ENCODE measurements at places on chromosomes 12 and 14.

DNA sequence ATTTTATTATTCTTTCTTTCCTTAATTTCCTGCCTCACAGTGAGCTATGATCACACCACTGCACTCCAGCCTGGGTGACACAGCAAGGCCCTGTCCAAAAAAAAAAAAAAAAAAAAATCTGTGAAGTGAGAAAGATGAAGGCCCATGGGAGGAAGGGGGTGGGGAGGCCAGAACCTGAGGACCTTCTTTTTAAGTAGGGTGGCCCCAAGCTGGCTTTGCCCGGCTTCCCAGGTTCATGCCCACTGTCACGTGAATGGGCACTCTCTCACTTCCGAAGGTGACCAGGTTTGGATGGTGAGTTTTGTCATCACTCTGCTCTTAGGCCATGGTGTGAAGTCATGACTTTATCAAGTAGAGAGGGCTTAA is 82.3 kb downstream of the TNFAIP2 start:
- no peak for DNase-seq

- peak; percentile 63 for DNase-seq
Observed at GRCh38 chr14:52553002-52553670, 500 bp downstream of the GPR137C start.

- no peak for DNase-seq
Observed at GRCh38 chr12:4032924-4033615, 159.9 kb upstream of the PARP11 start.

DNA sequence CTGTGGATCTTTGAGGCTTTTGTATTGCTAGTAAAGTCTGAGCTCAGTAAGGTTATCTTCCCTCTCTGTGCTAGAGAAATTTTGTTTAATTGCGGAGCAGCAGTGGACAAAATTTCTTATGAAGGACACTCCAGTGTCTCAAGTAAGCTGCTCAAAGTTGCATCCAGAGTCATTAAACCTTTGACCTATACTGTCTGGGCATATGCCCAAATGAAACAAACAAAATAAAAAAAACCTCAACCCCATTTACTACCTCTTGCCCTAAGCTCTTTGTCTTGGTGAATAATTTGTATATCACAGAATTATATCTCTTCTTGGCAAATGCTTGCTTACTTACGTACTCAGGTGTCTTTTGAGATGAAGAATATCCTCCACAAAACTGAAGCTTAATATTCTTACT is 465.2 kb downstream of the SOX5 start:
- DNase-seq: no peak

DNA sequence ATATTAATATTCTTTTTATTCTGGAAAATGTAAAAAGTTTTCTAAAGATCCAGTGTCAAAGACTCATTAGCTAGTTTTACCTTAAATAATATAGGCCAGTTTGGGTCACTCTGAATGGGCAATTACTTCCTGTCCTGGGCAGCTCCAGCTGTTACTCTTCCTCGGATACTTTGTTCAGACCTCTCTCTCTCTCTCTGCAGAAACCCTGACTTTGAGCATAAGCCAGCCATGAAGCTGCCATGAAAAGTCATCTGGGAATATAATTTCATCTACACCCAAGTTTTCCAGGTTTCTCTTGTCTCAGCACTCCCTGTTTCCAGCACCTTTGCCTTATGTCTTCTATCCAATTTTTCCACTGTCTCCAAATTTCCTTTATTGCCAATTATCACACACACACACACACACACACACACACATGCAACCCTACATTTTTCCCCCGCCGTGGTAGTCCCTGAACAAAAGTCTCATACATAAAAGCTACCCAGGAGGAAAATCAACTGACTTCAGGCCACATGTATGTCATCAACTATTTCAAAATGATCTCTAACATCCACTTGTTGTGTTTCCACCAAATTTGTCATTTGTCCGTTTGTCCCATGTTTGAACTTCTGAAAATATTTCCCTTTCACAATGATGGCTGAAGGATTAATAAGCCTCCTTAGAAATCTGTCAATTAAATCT is 318.1 kb downstream of the SSPN start:
- no peak for DNase-seq

DNA sequence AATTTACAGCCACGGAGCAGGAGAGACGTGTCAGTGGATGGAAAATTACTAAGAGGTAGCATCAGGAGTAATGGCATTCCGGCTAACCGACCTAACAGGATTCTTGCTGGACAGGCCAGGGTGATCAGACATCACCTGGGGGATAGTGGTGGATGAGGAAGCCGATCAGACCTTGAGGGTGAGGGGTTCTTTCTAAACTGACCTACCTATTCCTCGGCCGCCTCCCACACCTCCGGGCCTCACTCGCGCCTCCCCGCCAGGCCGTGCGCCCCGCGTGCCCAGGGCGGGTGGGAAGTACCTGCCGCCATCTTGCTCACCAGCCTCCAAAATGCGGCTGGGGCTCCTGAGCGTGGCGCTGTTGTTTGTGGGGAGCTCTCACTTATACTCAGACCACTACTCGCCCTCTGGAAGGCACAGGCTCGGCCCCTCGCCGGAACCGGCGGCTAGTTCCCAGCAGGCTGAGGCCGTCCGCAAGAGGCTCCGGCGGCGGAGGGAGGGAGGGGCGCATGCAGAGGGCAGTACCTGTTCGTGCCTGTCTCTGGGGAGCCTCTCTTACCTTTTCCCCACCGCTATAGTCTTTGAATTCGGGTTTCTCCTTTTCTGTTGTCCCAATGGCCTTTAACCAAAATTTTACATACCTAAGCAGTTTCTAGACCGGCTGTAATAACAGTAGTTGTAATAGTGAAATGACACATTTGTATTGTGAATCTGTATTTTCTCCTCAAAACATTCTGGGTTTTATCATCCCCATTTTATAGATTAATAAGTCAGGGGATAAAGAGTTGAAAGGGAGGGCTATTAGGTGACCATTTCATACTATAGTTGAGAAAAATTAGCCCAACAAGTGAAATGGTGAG is at the start of gene TMPRSS12:
Gene TMPRSS12, plus strand, starts transcription at position 290 of the 857 bp plus-strand sequence. Its CDS starts 39 bp downstream, at position 329.
- DNase-seq: no peak

DNA sequence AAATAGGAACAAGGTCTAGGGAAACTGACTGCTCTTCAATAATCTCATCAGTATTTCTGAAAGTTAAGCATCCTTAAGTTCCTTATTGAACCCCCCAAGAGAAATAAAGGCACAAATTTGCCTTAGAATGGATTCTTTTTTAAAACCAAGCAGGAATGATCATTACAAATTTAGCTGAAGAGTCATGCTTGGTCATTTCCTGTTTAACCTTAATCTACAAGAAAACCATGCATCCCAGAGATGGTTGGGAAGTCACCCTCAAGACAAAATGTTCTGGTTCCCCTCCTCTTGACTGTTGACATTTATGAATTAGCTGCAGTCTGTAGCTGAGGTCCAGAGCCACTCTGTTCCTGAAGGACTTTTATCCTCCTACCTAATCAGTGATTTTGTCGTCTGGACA is 291.8 kb upstream of the G2E3 start:
- DNase-seq: peak; percentile 11

GRCh38 chr12:25107920-25108319 is 87.0 kb downstream of the DNAI7 start:
- DNase-seq: no peak

GRCh38 chr12:24659016-24659415 is 289.9 kb downstream of the BCAT1 start:
- no peak for DNase-seq

DNA sequence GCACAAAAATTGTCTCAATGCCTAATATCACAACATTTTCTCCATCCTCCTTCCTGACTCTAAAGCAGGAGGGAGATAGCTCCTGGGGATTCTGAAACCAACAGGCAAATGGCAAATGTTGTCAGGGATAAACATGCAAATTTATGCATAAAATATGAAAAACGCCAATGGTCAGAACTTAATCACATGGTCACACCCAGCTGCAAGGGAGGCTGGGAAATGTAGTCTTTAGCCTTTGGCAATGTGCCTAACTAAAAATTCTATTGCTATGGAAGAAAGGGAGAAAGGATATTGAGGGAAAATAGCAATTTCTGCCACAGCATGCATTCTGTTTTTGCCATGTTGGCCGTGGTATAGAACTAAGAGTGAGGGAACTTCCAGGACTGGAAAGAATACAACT is 11.7 kb upstream of the OASL start:
- DNase-seq: peak; percentile 22

GRCh38 chr12:110718222-110718908 is 24.3 kb downstream of the PPP1CC start:
- DNase-seq: no peak

DNA sequence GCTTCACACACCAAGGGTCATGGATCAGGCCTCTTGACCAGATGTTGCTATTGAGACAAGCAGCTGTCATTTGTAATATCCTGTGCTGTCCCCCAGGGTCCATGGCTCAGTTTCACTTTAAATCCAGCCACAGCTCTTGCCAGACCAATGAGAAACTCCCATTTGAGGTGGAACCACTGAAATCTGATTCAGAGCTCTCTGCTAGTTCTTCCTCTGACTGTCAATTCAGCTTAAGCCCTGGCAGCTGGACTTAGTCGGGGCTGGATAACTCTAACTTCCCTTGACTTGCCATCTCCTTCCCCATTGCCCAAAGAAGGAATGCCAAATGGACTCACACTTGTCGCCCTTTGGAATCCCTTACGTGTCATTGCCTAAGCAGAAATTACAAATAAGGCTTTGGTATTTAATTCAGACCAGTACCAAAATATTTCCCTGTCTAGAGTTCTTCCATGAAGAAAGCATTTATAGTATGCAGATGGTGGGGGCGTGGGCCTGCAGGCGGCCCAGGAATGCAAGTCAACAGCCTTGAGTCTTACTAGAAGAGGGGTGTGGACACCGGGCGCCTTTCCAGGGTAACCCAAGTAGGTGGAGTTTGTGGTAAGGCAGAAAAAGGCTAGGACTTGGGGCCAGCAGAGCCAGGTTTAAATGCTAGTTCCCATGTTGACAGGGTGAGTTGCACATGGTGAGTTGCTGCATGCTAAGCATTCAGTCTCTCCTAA is 96.9 kb upstream of the TMPO start:
- peak; percentile 86 for DNase-seq

- DNase-seq: no peak
Observed at GRCh38 chr12:105855361-105856047, 283.2 kb downstream of the NUAK1 start.

- DNase-seq: no peak
Observed at GRCh38 chr12:67790660-67791059, 142.1 kb downstream of the DYRK2 start.

- DNase-seq: peak; percentile 38
Observed at GRCh38 chr12:93135286-93136239, 206.5 kb upstream of the EEA1 start.

- no peak for DNase-seq
Observed at GRCh38 chr12:72081777-72082176, 143.1 kb downstream of the TPH2 start.

- DNase-seq: no peak
Observed at GRCh38 chr14:91482263-91483013, 27.7 kb downstream of the PPP4R3A start.

GRCh38 chr14:96940009-96940408 is 142.8 kb downstream of the VRK1 start:
- peak; percentile 32 for DNase-seq

- no peak for DNase-seq
Observed at GRCh38 chr14:105748204-105748578, 221.8 kb downstream of the TMEM121 start.

DNA sequence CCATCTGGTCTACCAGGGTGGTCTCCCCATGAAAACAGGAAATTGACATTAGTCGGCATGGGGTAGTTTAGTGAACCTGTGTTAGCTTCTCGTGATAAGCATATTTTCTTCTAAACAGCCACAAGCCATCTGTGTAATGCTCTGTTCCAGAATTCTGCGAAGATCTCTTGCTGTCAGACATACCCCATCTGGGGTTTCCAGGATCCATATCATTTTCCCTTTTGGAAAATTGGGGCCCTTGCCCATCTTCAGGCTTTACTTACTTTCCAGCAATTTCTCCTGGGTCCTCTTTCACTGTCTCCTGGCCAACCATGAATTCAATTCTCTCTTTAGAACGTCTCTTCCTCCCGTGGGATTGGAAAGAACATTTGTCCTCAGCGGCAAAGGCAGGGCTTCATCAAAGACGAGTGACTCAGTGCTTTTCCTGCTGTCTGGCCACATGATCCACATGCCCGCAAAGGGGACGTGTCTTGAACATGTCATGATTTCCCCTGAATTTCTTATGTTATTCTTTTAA is 21.4 kb upstream of the NCOR2 start:
- DNase-seq: peak; percentile 79

GRCh38 chr12:111777345-111778045 is 10.8 kb downstream of the ALDH2 start:
- no peak for DNase-seq

DNA sequence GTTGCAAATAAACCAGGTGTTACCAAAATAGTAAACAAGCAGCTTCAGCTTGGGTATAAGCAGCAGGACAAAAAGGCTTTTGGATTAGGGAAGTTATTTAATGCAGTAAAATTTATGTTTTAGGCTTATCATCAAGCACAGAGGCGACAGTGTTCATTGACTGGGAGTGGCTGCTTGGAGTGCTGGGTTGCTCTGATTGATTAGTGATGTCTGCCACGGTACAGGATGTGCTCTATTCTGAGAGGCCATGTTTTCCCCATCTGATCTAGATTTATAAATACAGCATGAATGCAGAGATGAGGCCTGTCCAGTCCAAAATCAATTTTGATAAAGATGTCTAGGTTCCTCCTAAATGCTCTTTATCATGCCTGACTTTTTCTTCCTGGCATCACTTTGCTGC is 83.5 kb downstream of the MAP1LC3B2 start:
- DNase-seq: no peak

DNA sequence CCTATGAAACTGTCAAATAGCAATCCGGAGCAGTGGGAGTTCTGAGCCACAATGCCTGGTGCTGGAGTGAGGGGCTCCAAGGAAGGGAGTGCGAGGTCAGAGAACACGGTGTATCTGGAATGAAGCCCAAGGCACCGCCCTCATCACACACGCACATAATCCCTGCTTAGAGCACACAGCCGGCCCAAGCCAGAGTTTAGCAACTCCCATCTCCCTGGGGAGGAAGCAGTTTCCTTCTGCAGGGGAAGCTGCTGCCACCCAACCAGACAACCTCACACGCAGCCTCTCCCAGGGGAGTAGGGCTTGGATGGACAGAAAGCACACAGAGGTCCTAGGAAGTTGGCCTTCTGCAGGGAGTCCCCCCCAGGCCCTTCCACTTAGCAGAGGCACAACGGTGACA is 31.3 kb downstream of the ACTN1 start:
- peak; percentile 65 for DNase-seq

DNA sequence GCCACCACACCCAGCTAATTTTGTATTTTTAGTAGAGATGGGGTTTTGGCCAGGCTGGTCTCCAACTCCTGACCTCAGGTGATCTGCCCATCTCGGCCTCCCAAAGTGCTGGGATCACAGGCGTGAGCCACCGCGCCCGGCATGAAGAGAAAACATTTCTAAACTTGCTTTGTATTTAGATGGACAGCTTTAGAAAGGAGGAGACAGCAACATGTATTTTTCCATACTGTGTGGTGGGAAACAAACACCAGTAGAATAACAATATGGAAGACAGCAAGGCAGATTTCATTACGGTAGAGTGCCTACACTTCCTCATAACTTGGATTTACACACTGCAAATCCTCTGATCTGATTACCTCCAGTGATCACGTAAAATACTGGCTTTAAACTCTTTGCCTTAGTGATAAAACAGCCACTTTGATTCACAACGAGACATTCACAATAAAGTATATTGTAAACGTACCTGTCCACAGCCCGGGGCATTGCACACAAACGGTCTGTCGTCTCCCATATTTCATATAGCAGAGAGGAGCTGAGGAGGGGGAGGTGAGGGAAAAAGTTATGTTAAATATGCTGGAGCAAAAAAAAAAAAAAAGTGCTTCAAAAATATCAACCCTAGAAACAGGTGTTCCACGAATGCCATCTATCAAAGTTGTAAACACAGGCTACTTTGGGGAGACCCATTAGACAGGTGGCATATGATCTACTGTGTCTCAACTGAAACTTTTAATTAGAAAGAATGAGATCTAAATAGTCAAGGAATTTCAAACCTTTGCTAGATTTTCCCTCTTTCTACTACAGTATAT is 25.5 kb downstream of the ATF7 start:
- DNase-seq: no peak
